NCI-H526 treated with DMSO at 0.1 percent for 48 hours (cell line): ENCODE measurements at places on chromosomes 4 and X.

GRCh38 chr4:169757575-169758184 is at the start of gene HPF1:
Gene HPF1 (minus strand): TSS chr4:169757944. CDS start chr4:169757877, 67 bp downstream.
- peak; percentile 88 for DNase-seq

DNA sequence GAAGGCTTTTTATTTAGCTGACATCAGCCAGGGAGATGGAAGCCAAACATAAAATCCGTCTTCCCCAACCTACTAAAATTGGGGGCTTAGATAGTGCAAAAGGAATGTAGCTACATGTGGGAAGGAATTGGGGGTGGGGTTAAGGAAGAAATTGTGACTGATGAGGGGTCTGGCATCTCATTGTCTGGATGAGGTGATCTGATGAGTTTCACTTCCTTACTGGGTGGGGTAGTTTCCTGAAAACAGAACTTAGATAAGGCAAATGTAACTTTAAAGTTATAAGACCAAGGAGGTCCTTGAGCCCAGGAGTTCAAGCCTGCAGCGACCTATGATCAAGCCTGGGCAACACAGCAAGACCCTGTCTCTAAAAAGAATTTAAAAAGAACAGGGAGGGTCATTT is 105.5 kb upstream of the NEIL3 start:
- DNase-seq: no peak

- no peak for DNase-seq
These were observed 250.0 kb downstream of the CBR4 start for GRCh38 chr4:168759959-168760527.

DNA sequence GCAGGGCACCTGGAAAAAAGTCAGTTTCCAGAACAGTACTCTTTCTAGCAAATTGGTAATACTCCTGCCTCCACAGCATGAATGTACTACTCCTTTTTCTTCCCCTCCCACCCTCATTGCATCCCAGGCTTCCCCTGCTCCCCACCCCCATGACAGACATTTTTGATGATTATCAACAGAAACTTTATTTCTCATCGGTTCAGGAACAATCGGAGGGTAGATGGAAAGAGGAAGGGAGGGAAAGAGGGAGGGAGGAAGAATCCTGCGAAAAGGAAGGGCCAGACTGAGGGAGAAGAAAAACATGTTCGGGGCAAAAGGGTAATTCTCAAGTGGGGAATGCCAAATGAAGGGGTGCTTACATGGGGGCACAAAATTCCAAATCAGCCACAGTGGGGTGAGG is 705 bp upstream of the CXorf65 start:
- no peak for DNase-seq

- DNase-seq: no peak
These were observed 325.0 kb downstream of the FBXO8 start for GRCh38 chr4:173958445-173958844.

DNA sequence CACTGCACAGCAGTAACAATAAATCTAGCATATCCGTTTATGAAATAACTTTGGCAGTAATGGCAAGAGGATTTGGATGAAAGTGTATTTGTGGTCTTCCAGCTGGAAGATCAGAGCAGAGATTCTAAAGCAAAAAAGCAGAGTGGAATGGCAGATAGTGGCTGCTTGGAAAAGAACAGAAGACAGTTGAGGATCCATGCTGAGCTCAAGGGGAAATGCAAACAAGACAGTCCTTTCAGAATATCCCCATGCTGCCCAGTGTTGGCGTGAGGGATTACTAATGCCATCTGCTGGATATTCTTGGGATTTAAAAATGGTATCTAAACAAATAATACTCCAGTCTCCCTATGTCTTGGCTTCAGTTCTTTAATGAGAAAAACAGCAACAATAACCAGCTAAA is 629.1 kb upstream of the ATOH1 start:
- DNase-seq: peak; percentile 36

DNA sequence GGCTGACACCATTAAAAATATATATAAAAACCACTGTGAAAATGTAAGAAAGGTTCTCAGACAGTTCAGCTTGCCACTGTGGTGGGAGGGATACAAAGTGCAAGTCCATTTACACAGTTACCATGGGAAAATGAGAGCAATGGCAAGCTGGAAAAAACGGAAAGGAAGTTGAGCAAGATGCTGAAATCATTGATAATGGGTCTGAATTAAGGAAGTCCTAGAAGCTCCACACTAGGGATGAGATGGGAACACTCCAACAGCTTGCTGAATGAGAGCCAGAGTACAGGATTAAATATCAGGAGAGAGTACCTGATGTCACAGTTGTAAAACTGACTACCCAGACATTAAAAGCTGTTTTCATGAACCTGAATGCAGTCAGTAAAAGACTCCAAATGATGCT is 218.6 kb downstream of the PRDM5 start:
- DNase-seq: no peak

GRCh38 chrX:50876551-50876950 is 34.0 kb upstream of the BMP15 start:
- DNase-seq: no peak

GRCh38 chr4:99763635-99764101 is 53.0 kb upstream of the DAPP1 start:
- DNase-seq: no peak

GRCh38 chr4:5824635-5825034 is 68.3 kb downstream of the CRMP1 start:
- peak; percentile 3 for DNase-seq

- DNase-seq: no peak
These were observed 68.5 kb downstream of the EFNB1 start for GRCh38 chrX:68897118-68897945.

DNA sequence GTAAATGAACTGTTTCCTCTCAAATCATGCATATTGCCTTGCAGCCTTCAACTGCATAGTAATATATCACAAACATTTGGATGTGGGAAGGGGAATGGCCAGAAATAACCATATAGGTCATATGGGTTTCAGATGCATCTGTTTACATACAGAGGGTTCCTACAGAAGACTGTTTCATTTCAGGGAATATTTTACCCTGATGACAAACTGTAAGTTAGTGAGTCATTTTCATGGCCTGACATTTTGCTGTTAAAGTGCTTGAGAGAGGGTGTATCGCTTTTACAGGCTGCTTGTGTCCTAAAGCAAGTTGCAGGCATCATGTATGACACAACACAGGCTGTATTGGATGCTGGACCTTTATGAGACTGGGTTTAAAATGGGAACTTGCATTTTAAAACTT is 25.5 kb upstream of the AMOT start:
- DNase-seq: no peak

GRCh38 chr4:99076292-99076976 is 12.2 kb downstream of the ADH5 start:
- DNase-seq: no peak

- DNase-seq: no peak
These were observed 13.6 kb downstream of the GASK1B start for GRCh38 chr4:158159054-158159717.

DNA sequence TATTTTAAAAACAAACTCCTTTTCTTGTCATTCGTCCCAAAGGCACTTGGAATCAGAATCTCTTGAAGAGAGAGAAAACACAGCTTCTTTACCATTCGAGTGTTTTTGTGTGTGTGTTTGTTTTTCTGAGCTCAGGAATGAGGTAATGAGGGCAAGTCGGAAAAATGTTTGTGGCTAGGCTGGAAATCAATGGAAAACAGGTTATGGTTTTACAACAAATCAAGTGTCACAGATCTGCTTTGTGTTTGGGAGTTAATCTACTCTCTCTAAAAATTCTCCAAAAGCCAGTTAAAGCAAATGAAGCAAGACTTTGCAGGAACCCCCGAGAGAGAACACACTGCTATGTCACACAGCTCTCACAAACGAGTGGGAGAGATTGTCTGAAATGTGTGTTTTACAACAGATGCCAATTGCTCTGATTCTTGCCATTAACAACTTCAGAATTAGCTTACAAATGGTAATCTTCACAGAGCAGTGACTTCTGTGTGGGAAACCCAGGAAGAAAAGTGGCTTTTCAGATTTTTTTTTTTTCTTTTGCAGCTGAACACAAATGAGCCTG is 264.1 kb downstream of the CBLL2 start:
- no peak for DNase-seq

DNA sequence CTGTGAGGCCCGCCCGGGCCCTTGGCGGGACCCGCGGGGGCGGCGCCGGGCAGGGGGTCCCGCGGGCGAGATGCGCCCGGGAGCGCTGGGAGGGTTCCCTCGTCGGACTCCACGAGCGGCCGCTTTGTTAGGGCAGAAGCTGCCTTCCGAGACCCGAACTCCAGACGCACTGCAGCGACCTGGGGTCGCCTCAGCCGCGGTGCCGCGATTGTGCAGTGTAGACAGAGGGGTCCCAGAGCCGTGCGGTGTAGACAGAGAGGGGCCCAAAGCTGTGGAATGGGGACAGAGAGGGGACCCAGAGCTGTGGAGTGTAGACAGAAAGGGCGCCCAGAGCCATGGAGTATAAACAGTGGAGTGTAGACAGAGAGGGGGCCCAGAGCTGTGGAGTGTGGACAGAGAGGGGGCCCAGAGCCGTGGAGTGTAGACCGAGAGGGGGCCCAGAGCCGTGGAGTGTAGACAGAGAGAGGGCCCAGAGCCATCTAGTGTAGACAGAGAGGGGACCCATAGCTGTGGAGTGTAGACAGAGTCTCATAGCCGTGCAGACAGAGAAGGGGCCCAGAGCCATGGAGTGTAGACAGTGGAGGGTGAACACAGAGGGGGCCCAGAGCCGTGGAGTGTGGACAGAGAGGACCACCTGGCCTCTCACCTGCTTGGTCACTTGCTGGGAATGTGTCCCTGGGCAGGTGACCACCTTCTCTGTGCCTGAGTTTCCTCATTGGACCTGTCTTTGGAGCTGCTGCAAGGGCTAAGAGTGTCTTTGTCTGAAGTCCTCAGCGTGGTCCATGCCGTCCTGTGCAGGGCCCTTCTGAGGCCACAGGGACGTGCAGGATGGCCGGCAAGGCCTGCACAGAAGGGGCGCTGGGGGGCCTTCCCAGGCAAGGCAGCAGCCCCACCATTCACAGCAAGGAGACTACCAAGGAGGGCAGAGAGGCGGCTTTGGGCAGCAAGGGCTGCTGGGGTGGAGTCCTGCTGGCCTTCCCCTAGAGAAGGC is 875 bp downstream of the RGS12 start:
- no peak for DNase-seq

GRCh38 chr4:39102297-39102696 is 40.3 kb downstream of the KLHL5 start:
- no peak for DNase-seq

DNA sequence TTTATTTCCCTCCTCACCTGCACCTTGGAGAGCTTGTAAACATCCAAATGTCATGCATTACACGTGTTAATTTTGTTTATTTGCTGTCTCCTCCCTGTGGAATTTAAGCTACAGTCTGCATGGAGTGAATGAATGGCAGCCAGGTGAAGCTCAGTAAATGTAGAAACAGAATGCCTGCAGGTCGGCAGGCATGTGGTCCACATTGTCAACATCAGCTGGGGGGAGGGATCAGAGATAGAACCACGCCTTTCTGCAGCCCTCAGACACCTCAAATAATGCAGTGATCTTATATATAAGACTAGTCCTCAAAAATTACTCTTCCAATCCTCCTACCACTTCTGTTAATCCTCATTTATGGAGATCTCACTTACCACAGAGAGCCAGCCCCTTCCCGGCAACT is 131.2 kb upstream of the KIT start:
- DNase-seq: peak; percentile 51

GRCh38 chr4:19577097-19577496 is 674.6 kb upstream of the SLIT2 start:
- DNase-seq: no peak

GRCh38 chr4:181507180-181507835 is 735.9 kb upstream of the TENM3 start:
- DNase-seq: no peak

DNA sequence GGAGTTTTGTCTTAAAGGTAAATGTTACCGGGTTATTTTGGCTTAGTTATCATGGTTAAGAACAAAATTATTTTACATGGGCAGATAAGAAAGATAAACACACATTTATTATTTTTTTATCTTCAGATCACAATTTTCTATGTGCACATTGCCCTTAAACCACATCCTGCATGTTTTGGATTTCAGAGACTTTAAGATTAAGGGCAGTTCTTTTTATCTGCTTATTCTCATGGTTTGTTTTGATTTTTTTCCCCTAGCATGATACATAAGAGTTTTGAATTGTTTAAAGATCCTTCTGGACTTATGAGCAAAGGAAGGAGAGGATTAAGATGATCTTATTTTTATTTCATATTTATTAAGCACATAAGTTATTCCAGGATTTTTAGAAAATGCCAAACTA is 190.1 kb upstream of the BMP3 start:
- DNase-seq: no peak

DNA sequence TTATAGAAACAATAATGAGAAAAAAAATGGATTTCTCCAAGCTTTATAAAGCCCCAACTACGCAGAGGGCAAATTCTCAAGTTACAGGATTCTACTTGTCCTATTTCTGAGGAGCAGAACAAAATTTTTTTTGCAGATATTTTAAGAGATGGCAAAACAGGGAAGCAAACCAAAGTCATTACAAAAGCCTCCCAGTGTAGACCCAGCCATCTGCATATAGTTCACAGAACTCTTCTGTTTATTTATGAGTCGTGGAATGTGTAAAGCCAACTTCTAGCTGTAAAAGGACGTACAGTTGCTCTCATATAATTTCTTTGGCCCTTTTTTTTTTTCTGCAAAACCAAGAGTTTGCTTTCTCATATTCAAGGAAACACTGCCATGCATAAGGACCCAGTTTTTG is 120.4 kb downstream of the PCDH7 start:
- DNase-seq: no peak

DNA sequence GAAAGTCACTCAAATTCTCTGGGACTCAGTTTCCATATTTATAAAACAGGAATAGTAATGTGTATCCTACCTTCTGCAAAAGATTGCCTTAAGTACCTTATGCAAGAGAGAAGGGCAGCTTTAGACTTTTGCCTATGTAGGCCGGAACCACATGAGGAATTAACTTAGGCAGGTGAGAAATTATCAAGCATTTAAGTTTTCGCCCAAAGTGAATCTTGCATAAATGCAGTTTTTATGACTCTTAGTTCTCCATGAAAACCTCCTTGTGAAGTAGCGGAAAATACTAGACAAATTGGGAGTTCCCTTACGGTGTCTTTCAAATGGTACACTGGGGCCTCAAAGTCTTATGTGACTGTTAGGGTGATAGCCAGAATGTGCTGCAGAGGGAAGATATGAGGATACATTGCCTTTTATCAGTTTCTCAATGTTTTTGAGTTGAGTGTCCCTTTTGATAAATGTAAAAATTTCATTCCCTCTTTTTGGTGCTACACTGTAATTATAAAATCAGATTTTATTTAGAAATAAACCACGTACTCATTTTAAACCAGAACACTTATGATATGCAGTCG is 2.6 kb downstream of the SH2D1A start:
- DNase-seq: no peak

GRCh38 chrX:9873952-9874351 is 87.7 kb downstream of the SHROOM2 start:
- DNase-seq: peak; percentile 34

- no peak for DNase-seq
These were observed 246.3 kb downstream of the BANK1 start for GRCh38 chr4:102036619-102037376.

- peak; percentile 3 for DNase-seq
These were observed 19.2 kb downstream of the SUPT20HL2 start for GRCh38 chrX:24294619-24295018.

GRCh38 chrX:43269201-43269600 is 386.9 kb upstream of the MAOA start:
- DNase-seq: no peak
